Muscle of arm (tissue), 14 donors: ENCODE measurements at places on chromosomes 2 and 18.

GRCh38 chr2:200223205-200223784 is 83.2 kb upstream of the SPATS2L start:
- no peak for DNase-seq

DNA sequence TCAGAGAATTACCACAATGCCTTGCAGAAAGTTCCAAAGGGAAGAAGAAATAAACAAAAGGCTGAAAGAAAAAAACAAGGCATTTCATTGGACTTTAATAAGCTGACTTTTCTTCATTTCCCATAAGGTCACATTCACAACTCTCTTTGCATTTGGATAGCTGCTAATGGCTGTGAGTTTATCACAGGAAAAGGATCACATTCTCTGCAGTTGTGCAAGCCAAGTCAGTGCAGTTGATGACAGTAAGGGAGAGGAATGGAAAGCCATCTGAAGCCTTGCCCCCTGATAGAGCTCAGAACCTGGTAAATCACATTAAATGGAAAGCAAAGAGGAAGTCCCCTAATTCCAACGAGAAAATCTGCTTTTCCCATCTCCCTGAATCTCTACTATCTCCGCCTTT is 950.6 kb downstream of the CNTNAP5 start:
- DNase-seq: no peak

GRCh38 chr2:26946841-26947784 is 23.3 kb upstream of the MAPRE3 start:
- peak; percentile 40 for DNase-seq

DNA sequence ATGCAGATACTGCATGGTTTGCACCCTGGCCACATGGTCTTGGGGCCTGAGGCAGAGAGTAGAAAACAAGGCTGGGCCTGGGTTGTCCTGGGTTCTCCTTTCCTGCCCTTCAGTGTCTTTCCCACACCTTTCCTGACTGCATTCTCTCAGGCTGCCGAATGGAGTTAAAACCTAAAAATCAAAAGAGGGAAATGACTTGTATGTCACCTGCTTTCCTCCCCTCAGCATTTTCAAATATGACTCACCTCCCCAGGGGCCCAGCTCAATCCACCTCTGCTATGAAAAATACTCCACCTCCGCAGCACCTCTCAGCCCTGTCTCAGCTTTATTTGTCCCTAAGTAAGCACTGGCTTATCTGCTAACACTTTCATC is 457.8 kb upstream of the MEX3C start:
- no peak for DNase-seq

DNA sequence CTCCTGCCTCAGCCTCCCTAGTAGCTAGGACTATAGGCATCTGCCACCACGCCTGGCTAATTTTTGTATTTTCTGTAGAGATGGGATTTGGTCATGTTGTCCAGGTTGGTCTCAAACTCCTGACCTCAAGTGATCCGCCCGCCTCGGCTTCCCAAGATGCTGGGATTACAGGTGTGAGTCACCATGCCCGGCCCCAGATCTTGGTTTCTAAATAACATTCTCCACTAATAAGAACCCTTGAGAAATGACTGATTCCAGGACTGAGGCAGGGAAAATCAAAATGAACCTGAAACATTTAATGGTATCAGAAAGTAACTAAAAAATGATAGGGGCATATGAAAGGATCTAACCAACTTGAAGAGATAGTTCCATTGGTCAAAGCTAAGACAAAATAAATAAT is 34.0 kb downstream of the BMPR2 start:
- no peak for DNase-seq
